ENCODE measurements at places on chromosomes 4 and X. TPM values are rescaled to one million over a fixed set of nuclear protein-coding genes. Genes with fewer than 3 reads are reported as not detected.

Gene ERCC6L
- 10.5 TPM for total RNA-seq

DNA sequence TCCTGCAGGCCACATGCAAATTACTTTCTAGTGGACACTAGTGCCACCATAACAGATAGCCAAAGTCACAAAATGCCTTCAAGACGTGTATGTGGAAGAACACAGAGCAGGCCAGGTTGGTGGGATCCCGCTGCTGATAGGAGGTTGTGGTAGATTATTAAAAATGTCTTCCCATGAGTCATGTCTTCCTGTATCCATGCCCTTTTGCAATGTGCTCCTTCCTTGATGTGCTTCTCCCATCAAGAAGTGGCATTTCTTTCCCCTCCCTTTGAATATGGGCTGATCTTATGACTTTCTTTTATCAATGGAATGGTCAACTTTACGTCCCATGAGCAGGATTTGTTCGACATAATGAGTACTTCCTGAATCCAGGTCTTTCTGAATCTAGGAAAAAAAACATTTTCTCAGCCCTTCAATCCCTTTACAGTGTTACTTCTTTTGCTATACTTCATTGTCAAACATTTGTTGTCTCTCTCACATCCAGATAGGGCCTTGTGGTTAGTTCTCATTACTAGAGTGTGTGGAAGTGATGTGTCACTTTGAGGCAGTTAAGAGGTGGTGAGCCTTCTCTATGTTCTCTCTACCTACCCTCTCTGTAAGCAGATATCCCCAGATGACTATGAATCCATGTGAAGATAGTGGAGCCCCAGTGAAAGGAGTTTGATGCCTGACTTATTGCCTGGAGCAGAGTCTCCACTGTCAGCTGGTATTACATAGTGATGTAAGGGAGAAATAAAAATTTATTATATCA is 519.2 kb upstream of the DIPK2B start:
- no peak overlapping the region for H3K27ac ChIP-seq
- peaks cover 35% of the 10 kb centered on the region for H3K4me1 ChIP-seq
- no peak for DNase-seq
- no peaks in the 10 kb centered on the region for H3K27me3 ChIP-seq

- DNase-seq = no peak
- no peaks in the 10 kb centered on the region for H3K36me3 ChIP-seq
- peaks cover 21% of the 10 kb centered on the region for H3K4me1 ChIP-seq
- H3K27me3 ChIP-seq = no peaks in the 10 kb centered on the region
- H3K27ac ChIP-seq = no peak overlapping the region
These were observed 26.3 kb upstream of the RASGEF1B start for GRCh38 chr4:81498046-81498445.

GRCh38 chr4:106266201-106266600 is 49.8 kb downstream of the TBCK start:
- no peaks in the 10 kb centered on the region for H3K36me3 ChIP-seq
- H3K27ac ChIP-seq = no peak overlapping the region

Measured in activated CD4-positive, alpha-beta memory T cell treated with anti-CD3 and anti-CD28 coated beads for 36 hours (primary cell).